ENCODE measurements at places on chromosomes 1 and 21. TPM values are rescaled to one million over a fixed set of nuclear protein-coding genes. Genes with fewer than 3 reads are reported as not detected.

Gene WLS
- total RNA-seq = 16.8 TPM

Gene GNG4
- 13.5 TPM for total RNA-seq

Gene PLA2G5
- not detected for total RNA-seq

Gene DRAM2
- total RNA-seq = 22.6 TPM

Gene CNR2
- total RNA-seq = 0.02 TPM

Gene CSMD2
- total RNA-seq = not detected

Gene SPRR2B
- not detected for total RNA-seq

Gene SUSD4
- 1.1 TPM for total RNA-seq

Gene UBE2G2
- 36.6 TPM for total RNA-seq

Gene AADACL4
- total RNA-seq = not detected
